ENCODE measurements at places on chromosomes 2 and 18.
A peak's percentile ranks its signal among the peaks of the same experiment; 100 is the strongest.

- no peak for DNase-seq
Measured at GRCh38 chr2:53994818-53995808, 24.3 kb upstream of the PSME4 start.

GRCh38 chr2:71479261-71479660 is 25.9 kb downstream of the DYSF start:
- no peak for DNase-seq

DNA sequence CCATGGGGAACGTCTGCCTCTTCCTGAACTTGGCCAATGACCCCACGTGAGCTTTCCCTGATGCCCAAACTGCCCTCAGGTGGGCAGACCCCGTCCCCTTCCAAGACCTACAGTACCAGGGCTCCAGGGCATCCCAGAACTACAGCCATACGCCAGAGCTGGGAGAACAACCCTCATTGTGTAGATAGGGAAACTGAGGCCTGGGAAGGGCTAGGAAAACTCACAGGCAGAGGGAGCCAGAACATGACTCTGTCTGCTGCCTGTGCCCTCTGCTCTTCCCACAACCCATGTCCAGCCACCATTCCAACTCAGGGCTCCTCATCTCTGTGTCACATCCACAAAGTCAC is 16.8 kb upstream of the ANKRD53 start:
- no peak for DNase-seq

GRCh38 chr18:33330711-33331110 is 109.8 kb downstream of the CCDC178 start:
- no peak for DNase-seq

DNA sequence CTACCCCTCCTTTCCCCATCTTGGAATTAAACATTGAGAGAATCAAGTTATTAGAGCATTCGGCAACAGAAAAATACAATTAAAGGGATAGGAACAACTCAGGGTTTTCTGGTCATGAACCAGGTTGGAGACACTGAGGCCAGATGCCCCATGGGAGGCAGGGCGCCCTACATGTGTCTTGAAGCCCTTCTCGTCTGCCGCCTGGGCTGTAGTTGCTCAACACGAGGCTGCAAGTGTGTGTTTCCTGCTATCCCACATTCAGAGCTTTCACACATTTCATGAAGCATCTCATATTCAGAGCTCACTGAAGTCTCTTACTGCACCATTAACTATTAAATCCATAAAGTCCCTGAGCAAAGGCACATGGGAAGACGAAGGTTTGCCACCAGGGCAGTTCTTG is 28.8 kb downstream of the TTC39C start:
- no peak for DNase-seq

GRCh38 chr2:24330161-24330560 is 30.2 kb downstream of the ITSN2 start:
- DNase-seq: no peak

DNA sequence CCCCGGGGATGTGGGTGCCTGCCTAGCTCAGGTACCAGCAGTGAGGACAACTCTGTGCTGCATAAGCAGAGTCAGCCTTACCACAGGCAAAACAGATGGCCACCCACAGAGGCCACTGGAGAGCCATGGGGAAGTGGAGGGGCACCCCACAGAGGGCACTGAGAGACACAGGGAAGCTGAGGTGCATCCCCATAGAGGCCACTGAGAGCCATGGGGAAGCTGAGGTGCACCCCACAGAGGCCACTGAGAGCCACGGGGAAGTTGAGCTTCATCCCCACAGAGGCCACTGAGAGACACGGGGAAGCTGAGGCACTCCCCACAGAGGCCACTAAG is 134.1 kb upstream of the EPAS1 start:
- no peak for DNase-seq

DNA sequence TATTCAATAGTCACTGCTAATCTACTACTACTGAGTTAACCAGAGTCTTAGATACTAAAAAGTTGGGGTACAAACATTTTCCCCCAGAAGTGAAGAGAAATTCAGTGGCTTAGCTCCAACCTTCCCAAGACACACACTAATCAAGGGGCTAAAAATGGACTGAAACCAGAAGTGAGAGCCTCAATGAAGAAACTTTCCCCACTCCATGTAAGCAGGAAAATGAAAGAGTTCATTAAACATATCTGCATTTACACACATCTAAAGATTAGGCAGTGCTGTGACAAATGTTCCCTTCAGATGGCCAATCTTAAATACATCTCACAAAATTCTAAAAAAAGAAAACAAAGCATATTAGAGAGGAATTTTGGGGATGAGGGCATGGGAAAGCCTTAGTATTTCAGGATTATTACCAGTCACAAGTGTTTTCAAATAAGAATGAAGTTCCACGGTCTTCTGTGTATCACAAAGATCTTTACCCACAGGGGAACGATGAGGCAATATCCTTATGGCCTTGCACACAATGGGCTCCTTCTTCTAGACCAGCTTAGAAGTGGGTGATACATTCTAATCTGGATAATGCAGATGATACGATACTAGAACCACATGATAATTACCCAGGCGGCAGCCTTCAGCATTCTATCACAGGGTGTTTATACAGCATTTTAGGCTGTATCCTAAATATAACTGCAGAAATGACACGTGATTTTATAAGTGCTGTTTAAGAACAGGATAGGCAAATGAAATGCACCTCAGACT is 17.1 kb downstream of the ANKRD44 start:
- no peak for DNase-seq

DNA sequence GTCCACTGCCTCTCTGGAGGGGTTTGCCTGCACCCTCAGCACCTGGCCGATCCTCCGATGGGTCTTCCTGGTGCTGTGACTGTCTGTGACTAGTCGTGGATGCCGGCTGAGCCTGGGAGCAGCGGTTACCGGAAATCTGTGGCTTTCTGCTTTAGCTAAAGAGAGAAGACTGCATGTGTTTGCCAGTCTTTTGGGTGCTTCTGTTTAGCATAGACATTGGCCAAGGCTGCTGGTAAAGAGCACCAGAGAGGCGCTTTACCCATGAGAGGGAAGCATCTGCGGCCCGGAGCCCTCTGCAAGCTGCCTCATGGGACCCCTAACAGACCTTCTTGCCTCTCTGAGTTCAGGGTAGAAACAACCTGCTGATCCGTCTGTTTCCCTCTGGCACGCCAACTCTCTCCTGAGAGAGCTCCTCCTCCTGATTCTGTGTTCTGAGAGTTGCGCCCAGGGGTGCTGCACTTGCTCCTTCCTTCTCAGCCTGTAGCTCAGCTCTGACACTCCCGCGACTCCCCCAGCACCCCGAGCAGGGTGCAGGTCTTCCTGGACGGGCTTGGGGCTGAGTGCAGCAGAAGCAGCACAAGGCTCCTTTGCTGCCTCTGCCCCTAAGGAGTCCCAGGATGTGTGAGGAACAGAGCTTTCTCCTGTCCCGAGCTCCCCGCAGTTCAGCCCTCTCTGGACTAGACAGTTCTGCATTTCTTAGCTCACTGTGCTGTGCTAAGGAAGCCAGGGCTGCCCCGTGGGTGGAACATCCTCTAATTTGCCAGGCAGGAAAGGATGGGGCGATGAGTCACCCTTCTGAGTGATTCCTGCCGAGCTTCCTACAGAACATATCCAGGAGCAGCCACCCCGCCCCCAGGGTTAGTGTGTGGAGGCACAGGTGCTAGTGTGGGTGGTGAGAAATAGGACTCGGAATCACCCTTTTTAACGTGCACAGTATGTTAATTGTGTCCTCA is 203.2 kb downstream of the SH3RF3 start:
- peak; percentile 83 for DNase-seq

All from non-pigmented ciliary epithelial cell (primary cell).